Mesothelial cell of epicardium (in vitro differentiated cells): ENCODE measurements at places on chromosomes 6 and 20. TPM values are rescaled to one million over a fixed set of nuclear protein-coding genes. Genes with fewer than 3 reads are reported as not detected.
A peak's percentile ranks its signal among the peaks of the same experiment; 100 is the strongest.

- H3K27me3 ChIP-seq = no peaks in the 10 kb centered on the region
- no peak overlapping the region for H3K27ac ChIP-seq
- peaks cover 30% of the 10 kb centered on the region for H3K4me1 ChIP-seq
- H3K36me3 ChIP-seq = peaks cover 2% of the 10 kb centered on the region
- no peak overlapping the region for H3K4me3 ChIP-seq
- DNase-seq = no peak
Measured at GRCh38 chr20:53298911-53299310, 294.7 kb downstream of the ZNF217 start.

GRCh38 chr6:64006246-64006645, 370.6 kb downstream of the PHF3 start:
- H3K36me3 ChIP-seq = no peaks in the 10 kb centered on the region
- H3K4me3 ChIP-seq = no peak overlapping the region
- DNase-seq = no peak
- H3K27me3 ChIP-seq = peaks cover 5% of the 10 kb centered on the region
- peaks cover 3% of the 10 kb centered on the region for H3K4me1 ChIP-seq

DNA sequence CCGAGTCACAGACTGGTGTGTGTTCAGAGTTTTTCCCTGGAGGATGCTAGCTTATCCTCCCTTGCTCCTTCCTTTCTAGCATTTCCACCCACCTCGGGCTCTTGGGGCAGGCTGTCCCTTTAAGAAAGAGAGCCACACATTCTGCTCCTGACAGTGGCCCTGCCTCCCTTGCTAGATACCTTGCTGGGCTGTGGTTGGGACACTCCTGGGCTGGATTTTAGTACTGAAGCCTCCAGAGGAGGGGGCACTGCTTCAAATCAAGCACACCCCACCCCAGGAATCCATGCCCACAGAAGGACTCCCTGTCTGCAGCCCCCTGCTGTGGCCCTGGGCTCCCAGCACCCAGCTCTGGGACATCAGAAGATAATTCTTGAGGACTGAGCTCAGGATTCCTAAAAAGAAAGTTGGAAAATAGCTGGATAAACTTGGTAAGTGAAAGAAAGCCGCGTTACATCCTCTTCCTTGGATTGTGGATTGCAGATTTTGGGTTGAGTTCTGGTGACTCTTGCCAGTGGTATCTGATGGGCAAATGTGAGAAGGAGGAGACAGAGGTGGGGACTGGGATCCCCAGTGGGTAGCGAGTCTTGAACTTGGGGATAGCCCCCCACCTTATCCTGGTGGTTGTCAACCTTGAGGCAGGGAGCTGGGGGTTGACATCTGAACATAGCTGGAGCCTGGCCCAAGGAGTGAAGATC, 29.0 kb downstream of the DAAM2 start:
- H3K36me3 ChIP-seq = no peaks in the 10 kb centered on the region
- no peak overlapping the region for H3K4me3 ChIP-seq
- H3K27ac ChIP-seq = no peak overlapping the region
- DNase-seq = no peak
- peaks cover 6% of the 10 kb centered on the region for H3K4me1 ChIP-seq

DNA sequence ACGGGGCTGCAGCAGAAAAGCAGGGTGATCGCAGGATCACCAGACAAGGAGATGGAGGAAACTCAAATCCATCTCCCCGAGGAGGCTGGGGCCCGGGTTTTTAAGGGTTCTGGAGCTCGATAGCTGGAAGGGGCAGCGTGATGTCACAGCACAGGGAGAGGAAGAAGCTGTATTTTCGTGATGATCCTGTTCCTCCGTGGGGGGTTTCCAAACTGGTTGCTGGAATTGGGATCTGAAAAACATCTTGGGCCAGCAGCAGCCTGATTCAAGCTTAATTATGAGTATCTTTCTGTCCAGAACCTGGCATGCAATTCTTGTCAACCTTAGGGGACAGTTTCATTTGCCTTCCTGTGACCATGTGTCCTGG, 4.1 kb downstream of the CST7 start:
- no peaks in the 10 kb centered on the region for H3K4me1 ChIP-seq
- H3K27ac ChIP-seq = no peak overlapping the region
- DNase-seq = no peak
- H3K4me3 ChIP-seq = no peak overlapping the region
- no peaks in the 10 kb centered on the region for H3K36me3 ChIP-seq

GRCh38 chr6:79353226-79353625, 118.7 kb upstream of the HMGN3 start:
- no peak overlapping the region for H3K4me3 ChIP-seq
- no peaks in the 10 kb centered on the region for H3K27me3 ChIP-seq
- H3K4me1 ChIP-seq = peaks cover 4% of the 10 kb centered on the region
- DNase-seq = no peak

DNA sequence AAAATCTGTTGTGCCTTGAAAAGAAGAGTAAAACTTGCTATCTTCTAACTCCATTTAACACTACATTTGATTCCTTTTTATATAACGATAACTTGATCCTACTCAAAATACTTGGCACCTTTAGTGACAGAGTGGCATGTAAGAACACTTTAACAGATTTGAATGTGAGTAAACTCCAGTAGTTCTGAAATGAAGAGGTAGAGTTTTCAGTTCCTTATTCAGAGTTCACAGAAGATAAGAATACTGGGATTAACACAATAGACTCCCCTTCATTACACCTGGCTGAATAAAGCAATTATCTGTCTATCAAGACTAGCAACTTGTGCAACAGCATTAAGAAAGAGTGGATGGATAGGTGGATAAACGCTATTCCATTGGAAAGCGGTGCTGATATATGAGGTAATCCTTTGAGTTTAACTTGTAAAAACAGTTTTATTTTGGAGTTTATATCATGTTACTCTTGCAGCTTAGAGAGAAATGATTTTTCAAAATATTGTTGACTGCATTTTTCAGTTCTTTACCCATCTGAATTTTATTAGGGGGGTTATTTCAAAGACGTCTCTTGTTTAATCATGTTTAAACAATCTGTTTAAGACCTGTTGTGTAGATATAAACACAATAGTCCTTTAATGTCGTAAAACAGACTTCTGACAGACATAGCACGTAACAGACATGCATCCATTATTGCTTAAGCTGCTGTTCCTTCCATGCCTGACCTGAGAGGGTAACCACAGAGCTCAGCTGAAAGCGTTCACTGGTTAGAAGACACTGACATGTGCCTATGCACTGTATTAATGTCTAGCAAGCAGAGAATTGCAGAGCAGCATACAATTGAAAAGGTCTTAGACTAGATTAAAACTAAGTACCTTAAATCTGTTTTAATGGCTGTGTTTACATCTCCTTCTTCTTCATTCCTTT, 102.4 kb upstream of the SUPT3H start:
- DNase-seq = no peak
- no peaks in the 10 kb centered on the region for H3K36me3 ChIP-seq
- peaks cover 33% of the 10 kb centered on the region for H3K4me1 ChIP-seq
- H3K27me3 ChIP-seq = no peaks in the 10 kb centered on the region
- H3K4me3 ChIP-seq = no peak overlapping the region

- no peaks in the 10 kb centered on the region for H3K27me3 ChIP-seq
- peaks cover 4% of the 10 kb centered on the region for H3K4me1 ChIP-seq
- H3K36me3 ChIP-seq = peaks cover 3% of the 10 kb centered on the region
- no peak for DNase-seq
Measured at GRCh38 chr20:11753155-11753554, 164.5 kb upstream of the BTBD3 start.

GRCh38 chr6:44127186-44128019, at the start of the genes MRPL14 and TMEM63B:
MRPL14 (minus strand) TSS chr6:44127452; CDS start chr6:44116611, 10,841 bp downstream.
TMEM63B (plus strand) TSS chr6:44127554; CDS start chr6:44134585, 7,031 bp downstream.
- no peaks in the 10 kb centered on the region for H3K36me3 ChIP-seq
- H3K4me1 ChIP-seq = peaks cover 44% of the 10 kb centered on the region
- peak; percentile 90 for DNase-seq
- H3K27me3 ChIP-seq = no peaks in the 10 kb centered on the region
- H3K27ac ChIP-seq = peak within 1 kb of the TSS; percentile 98
- peak within 1 kb of the TSS; percentile 96 for H3K4me3 ChIP-seq

- no peak overlapping the region for H3K27ac ChIP-seq
- no peaks in the 10 kb centered on the region for H3K27me3 ChIP-seq
- DNase-seq = no peak
- H3K36me3 ChIP-seq = peaks cover 28% of the 10 kb centered on the region
- H3K4me3 ChIP-seq = no peak overlapping the region
Measured at GRCh38 chr6:8082954-8083858, 19.0 kb upstream of the BLOC1S5 start.

GRCh38 chr6:125526007-125526720, 223.3 kb upstream of the HEY2 start:
- H3K27me3 ChIP-seq = no peaks in the 10 kb centered on the region
- H3K4me3 ChIP-seq = no peak overlapping the region
- H3K27ac ChIP-seq = no peak overlapping the region
- DNase-seq = no peak

DNA sequence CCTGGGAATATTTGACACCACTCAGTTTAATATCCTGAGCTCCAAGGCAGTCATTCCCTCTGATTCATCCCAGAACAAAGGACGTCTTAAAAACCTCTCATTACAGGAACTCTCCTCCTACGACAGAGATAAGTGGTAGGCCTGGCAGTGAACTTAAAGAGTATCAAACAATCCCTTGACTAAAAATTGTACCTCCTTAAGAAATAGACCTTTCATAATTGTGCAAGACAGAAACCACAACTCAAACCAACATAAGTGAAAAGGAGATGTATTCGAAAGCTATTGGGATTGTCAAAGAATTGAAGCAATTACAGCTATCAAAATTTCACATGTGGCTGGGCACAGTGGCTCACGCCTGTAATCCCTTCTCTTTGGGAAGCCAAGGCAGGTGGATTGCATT, 19.1 kb upstream of the BNIP5 start:
- no peak for DNase-seq
- H3K27me3 ChIP-seq = no peaks in the 10 kb centered on the region
- H3K4me1 ChIP-seq = peaks cover 8% of the 10 kb centered on the region
- H3K36me3 ChIP-seq = no peaks in the 10 kb centered on the region
- no peak overlapping the region for H3K4me3 ChIP-seq

DNA sequence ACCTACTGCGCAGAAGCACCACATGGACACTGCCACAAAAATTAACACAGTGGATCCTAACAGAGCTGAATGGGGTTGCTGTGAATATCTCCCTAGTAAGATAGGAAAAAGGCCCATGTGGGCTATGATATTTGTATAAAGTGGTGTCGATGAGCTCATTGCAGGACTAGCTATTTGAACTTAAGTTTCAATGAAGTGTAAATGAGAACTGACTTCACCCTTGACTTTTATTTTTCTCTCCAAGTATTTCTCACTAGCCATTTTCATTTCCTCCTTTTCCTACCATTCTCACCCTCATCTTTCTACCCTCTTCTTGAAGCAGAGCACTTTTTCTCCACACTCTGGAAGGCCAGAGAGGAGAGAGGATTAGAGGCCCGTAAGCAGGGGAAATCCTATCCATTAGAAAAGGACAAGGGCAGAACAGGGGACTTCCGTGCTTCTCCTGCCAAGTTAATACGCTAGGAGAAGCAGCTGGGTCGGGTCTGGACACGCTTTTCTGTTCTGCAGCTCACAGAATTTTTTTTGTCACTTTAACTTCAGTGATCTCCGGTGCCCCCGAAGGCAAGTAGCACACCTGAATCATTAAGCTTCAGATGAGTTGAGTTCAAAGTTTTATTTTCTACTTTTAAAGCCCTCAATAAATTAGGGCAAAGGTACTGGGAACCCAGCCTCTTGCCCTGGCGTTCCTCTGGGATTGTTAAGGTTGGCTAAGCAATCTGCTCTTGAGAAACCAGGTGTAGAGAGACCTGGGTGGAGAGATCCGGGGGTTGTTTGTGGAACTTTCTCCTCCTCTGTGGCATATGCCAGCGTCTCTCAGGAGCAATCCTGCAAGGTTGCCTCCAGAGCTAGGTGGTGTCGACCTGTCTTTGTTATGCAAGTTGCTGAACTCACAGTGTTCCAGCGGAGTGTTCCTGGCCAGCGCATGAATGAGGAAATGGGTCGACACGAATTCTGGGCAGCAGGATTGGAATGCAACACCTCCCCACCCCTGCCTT, 56.2 kb upstream of the ARID1B start:
- no peaks in the 10 kb centered on the region for H3K27me3 ChIP-seq
- peak overlapping the region; percentile 40 for H3K4me3 ChIP-seq
- H3K36me3 ChIP-seq = no peaks in the 10 kb centered on the region
- peak overlapping the region; percentile 90 for H3K27ac ChIP-seq
- peaks cover 26% of the 10 kb centered on the region for H3K4me1 ChIP-seq
- DNase-seq = no peak

DNA sequence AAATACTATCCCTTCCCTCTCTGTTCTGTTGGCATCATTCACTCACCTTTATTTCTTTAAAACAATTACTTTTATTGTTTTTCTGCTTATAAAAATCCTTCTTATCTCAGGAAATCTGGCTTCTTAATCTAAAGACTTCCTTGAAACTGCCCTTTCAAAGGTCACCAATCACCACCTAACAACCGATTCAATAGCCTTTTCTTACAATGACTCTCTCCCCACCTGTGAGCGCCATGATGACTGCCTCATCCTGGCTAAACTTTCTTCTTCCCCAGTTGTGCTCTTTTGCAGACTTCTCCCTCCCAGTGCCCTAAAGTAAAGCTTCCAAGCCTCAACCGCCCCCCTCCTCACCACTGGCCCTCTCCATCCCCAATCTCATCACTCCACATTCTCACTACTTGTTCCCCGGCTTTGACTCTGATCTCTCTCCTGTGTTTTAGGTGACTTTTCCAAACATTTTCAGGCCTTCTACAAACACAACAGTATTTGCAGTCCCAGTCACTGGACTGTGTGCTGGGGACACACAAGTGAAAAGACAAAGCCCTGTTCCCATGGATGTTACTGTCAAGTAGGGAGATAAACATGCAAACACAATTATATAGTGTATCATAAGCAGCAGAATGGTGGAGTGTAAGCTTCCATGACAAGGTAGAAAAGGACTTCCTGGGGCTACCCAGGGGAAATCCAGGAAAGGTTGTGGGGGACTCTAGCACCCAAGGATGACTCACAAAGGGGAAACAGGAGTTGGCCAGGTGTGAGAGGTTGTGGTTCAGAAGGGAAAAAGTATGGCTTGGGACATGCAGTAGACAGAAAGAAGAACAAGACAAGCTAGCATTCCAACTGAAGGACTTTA, 12.8 kb downstream of the NHSL1 start:
- H3K27me3 ChIP-seq = no peaks in the 10 kb centered on the region
- no peak for DNase-seq
- H3K4me3 ChIP-seq = no peak overlapping the region
- peaks cover 7% of the 10 kb centered on the region for H3K36me3 ChIP-seq
- H3K4me1 ChIP-seq = peaks cover 67% of the 10 kb centered on the region
- peak overlapping the region; percentile 95 for H3K27ac ChIP-seq

DNA sequence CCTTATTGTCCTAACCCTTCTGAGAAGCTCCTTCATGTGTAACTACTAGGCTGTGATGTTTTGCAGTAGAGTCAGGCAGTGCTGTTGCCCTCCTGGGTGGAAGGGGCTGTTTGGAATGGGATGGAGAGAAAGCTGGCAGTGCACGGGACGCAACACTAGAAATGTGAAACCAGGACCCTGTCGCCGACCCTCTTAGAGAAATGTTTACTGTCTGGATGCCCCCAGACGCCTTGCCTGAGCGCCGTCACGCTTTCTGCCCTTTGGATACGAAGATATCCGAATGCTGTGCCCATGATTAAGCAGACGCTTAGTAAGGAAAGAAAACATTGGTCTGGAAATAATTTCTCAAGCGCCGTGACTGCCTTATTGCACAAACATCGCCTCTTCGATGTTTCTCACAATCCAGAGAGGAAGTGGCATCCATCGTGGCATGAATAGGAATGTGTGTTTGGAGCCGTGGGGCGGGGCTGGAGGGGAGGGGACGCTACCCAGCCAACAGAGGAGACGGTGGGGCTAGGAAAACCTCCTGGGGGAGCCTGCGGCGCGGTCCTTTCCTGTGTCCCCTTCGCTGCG, 661 bp upstream of the PPP1R14C start:
- peak overlapping the region; percentile 59 for H3K4me3 ChIP-seq
- no peak for DNase-seq
- peaks cover 10% of the 10 kb centered on the region for H3K4me1 ChIP-seq

The DEFB121 gene
- not detected in 3 replicates for total RNA-seq

The DNMT3B gene
- 7.5 to 8.5 TPM (median 8.5 TPM) in 3 replicates for total RNA-seq

The TFAP2A gene
- total RNA-seq = 62.4 to 63.5 TPM (median 63.4 TPM) in 3 replicates

The EGFL8 gene
- 45.7 to 48.3 TPM (median 45.7 TPM) in 3 replicates for total RNA-seq

The DEFB116 gene
- not detected in 3 replicates for total RNA-seq

The TMC2 gene
- 0.07 to 0.11 TPM (median 0.09 TPM) in 3 replicates for total RNA-seq

The C6orf132 gene
- 22.4 to 23.9 TPM (median 22.5 TPM) in 3 replicates for total RNA-seq
